ENCODE measurements at places on chromosomes 3 and 15.

DNA sequence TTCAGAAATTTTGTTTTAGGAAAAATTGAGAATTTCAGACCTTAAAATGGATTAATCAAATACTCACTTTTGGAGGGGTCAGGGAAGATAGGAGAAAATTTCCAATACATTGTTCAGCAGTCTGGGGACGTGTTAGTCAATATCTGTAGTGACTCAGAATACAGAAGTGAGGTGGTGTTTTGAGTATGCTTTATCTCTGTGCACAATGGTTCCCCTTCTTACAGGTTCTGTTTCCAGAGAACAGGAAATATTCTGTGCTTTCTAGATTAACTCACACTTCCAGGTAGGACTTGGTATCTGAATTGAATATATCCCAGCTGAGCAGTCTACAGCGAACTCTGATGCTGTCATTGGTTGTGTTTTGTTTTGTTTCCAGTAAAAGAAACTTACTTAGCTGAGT lies 30.7 kb upstream of the CCDC54 start:
- DNase-seq: no peak

DNA sequence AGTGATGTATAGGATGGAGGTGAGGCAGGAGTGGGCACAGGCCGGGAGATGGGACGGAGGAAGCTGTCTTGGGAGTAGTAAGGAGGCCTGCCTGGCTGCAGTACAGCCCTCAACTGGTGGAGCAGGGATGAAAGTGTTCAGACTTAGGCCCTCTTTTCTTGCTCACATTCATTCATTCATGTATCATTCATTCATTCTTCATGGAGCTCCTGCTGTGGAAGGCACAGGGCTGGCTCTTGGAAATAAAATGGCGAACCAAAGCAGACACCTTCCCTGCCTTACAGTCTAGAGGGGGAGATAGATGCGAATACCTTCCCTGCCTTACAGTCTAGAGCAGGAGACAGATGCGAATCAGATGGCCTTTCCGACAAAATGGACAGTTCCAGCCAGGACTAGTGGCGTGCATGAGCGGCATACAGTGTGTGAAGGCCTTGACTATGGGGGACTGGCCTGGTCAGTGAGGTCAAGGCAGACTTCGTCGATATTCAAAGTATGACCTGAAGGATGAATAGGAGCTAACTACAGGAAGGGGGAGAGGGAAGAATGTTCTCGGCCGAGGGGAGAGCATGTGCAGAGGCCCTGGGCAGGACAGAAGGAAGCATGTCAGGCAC lies 143.2 kb upstream of the TLE3 start:
- DNase-seq: no peak

- no peak for DNase-seq
These were observed 319.1 kb upstream of the TBL1XR1 start for GRCh38 chr3:177516158-177517011.

DNA sequence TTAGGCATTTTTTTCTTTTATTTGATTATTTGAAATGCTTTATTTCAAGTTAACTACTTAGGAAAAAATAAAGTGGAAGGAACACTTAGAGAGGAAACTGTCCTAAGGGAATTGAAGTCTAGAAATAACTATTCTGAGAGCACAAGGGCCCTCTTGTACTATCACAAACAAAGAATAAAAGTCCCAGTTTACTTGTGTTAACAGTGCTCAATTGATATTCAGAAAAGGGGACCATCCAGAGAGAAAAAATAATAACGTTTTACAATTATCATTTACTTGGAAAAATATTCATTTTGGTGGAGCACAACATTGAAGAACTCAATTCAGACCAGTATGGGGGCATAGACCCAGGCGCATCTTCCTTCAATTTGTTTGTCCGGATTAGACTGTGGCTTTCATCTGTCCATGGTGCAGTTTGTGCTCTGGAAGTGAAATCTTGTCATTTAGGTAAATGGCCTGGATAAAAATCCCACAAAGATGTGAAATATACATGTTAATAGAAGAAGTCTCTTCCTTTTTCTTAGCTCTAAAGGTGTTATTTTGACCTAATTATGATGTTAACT lies 54.5 kb upstream of the SAMMSON start:
- DNase-seq: no peak

DNA sequence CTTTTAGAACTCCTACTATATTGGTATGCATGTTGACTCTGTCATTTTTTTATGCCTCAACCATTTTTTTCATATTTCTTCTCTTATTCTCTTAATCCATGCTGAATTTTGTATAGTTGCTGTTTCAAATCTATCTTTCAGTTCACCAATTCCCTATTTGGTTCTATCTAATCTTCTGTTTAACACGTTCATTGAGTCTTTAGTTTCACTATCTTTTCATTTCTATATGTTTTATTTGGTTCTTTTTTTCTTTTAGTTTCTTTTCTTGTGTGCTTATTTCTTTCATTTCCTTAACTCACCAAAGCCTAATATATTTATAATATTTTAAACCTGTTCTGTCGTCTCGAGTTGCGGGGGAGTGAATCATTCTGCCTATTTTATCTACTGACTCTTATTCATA lies 8.0 kb downstream of the AQP9 start:
- DNase-seq: no peak

Data from esophagus squamous epithelium (tissue), 5 donors.